Stimulated activated CD4-positive, alpha-beta T cell treated with anti-CD3 and anti-CD28 coated beads, Interleukin-1b, Interleukin-23, amount 100 ng/mL, for 1 hour (primary cell): ENCODE measurements at places on chromosomes 11 and 22.

- no peak for DNase-seq
Observed at GRCh38 chr22:48055827-48056226, 1293.4 kb downstream of the TBC1D22A start.

GRCh38 chr11:61972672-61973475 is 5.4 kb upstream of the FTH1 start:
- no peak for DNase-seq

GRCh38 chr11:27229511-27230191 is 133.4 kb downstream of the CCDC34 start:
- DNase-seq = no peak

DNA sequence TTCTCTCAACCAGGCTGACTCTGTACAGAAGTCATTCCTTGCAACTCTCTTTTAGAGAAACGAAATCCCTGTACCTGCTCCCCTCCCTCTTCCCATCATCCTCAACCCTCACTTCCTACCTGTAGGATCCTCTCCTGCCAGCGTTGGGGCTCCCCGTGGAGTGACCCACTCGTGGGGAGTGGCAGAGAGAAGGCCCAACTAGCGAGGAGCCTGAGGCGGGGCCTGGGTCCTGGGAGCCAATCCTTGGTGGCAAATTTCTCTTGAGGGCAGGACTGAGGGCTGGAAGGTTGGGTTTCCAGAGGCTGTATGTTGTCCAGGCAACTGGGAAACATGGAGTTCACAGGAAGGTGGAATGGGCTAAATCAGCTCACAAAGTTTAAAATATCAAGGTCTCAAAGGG is 10.4 kb downstream of the NHERF4 start:
- DNase-seq = no peak

DNA sequence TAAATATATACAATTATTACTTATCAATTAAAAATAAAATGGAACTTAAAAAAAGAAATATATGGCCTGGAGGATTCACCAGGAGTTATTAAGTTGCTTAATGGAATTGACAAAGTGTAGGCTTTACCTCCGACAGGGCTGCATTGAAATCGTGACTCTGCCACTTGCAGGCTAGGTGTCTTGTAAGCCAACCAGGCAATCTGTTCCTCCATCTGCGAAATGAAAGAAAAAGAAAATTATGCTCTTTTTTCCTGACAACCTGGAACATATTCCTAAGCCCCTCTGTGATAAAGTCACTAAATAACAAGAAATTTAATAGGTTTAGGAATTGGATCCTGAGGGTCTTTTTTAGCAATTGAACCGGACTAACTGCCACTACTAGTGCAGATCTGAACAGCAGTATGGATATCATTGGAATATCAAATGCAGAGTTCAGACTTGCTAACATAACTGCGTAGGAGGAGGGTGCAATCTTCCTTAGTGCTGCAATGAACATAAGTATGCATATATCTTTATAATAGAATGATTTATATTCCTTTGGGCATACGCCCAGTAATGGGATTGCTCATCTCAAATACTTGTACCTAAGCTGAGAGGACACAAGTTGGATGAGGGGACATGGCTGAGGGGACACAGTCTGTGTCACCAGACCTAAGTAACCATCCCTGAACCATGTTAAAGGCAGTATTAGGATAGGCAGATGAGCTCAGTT is 42.5 kb upstream of the CEP126 start:
- DNase-seq = no peak

DNA sequence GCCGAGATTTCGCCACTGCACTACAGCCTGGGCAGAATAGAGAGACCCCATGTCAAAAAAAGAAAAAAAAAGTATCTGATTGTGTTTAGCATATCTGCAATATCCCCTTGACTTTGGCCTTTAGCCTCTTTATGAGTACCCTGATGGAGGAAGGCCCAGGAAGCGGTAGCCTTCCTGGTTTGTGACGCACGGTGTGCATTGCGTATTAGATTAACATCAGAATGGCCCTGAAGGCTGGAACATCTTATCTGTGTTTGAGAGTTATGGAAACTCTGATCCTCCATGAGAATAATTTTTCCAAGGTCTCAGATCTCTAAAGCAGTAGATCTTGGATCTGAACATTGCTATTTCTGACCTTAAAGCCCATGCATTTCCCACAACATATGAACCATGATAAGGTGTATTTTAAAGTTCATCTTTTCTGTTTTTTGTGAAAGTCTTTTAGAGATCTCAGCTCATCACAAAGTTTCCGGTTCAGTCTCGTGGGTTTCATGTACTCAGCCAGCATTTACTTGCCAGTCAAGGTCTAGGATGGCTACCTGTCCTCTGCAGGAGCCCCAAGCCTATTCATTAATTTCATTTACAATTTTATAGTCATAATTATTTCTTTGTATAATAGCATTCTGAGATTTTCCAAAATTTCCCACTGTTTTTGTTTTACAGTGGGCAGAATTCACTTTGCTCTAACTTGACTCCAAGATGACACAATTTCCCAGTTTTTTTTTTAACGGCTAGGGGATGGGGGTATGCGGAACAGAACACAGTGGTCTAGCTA is 605 bp upstream of the FDX1 start:
- DNase-seq = no peak

GRCh38 chr22:20109411-20110358 is 6.2 kb upstream of the RANBP1 start:
- DNase-seq = no peak

DNA sequence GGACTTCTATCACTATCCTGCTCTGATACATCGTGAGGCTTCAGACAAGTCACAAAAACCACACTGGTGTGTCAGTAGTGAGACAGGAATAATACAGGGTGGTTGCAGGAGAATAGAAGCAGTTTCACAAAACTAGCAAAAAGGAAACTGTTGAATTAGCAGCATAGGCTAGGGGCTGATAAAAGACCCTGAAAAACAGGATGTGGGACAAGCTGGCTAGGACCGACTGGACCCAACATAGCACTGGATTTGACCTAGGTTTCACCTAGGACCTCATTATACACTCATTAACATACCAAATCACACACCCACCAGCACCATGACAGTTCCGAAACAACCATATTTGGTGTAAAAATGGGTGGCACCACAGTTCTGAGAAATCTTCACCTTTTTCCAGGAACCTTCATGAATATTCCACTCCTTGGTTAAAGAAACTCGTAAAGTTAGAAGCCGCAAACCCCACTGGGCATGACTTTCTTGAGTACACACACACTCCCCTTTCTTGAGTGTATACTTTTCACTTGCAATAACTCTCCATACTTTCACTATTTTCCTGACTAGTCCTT is 76.2 kb downstream of the SLC1A2 start:
- no peak for DNase-seq

GRCh38 chr11:84993386-84993785 is 633.8 kb downstream of the DLG2 start:
- DNase-seq = no peak

- no peak for DNase-seq
Observed at GRCh38 chr11:111540114-111540936, at the start of gene LAYN. LAYN (plus strand) TSS chr11:111540720; CDS start chr11:111540844, 124 bp downstream.

DNA sequence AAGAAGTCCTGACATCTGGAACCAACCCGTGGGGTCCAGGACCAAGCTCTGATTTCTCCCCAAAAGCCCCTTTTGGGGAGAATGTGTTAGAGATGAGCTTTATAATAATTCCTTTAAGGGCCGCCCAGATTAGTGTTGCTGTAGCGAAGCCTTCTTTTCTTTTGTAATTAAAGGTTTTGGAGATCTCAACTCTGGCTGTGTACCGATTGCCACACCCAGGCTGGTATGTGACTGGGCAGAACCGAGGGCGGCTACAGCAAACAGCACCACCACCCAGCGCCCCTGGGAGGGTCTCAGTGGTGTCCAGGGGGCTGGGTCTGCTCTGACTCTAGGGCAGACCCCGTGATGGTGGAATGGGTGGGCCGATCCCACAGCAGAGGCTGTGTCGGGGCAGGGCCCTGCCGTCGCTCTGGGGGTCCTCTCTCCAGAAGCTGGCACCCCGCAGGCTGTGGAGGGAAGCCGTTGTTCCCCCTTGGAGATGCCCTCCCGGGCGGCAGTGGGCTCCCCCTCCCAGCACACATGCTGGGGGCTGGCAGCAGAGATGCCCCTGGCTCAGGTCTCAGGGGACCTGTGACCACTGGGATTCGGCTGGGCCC is 31.0 kb downstream of the TPCN2 start:
- no peak for DNase-seq

- no peak for DNase-seq
Observed at GRCh38 chr11:75301131-75301530, 50.3 kb downstream of the ARRB1 start.

- DNase-seq = no peak
Observed at GRCh38 chr22:41290262-41291221, 4.6 kb upstream of the RANGAP1 start.

GRCh38 chr11:76361374-76361773 is 19.6 kb downstream of the THAP12 start:
- DNase-seq = no peak

DNA sequence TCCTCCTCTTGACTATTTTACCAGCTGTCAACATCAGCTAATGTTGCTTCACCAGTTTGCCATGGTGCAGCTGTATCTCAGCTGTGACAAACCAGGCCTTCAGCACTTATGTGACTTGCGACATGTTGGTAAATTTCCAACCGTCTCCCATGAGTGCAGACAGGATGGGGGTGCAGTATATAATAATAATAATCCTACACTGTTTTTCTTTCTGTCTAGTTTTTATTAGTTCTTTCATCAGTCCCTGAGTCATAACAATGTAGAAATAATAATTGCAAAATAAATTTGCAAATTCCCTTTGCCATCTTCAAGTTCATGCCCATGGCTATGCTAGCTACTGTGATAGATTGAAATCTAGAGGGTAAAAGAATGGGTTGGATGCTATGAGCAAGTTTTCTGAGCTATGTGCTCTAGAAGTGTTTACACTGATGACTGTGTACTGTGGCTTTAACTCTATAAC is 4.9 kb downstream of the MMP13 start:
- DNase-seq = no peak

GRCh38 chr22:38205261-38206128 is 3.7 kb downstream of the MAFF start:
- DNase-seq = no peak

GRCh38 chr22:45421349-45422055 is 8.0 kb downstream of the RIBC2 start:
- no peak for DNase-seq

GRCh38 chr11:119107538-119108145 is 498 bp downstream of the C2CD2L start:
- DNase-seq = no peak

GRCh38 chr22:35352214-35353111 is 28.4 kb upstream of the HMOX1 start:
- no peak for DNase-seq
